ENCODE measurements at places on chromosomes 1 and 21.

DNA sequence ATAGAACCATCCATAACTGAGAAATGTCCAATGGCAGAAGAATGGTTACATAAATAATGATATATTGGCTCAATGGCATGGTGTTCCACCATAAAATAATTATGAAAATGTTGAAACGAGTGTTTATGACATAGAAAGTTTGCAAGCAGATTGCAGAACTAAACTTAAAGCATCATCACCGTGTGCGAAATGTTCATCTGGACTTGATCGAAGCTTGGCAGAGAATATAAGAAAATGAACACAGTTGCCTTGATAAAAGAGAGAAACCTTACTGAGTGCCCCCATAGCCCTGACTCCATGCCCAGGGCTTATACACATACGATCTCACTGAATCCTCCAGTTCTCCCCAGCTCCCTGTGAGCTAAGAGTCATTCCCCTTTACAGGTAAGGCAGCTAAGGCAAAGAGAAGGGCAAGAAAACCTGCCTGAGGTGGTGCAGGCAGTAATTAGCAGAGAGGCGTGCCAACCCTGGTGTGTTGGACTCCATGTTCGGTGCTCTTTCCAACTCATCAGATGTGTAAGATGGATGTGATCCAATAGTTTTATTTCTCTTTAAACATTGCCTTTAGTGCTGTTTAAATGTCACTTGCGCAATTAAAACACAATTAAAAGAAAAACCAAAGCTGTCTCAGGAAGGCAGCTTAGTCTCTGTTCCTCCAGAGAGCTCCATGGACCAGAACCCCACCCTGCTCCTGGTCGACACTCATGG lies 21.8 kb upstream of the SPOCD1 start:
- no peak for DNase-seq

DNA sequence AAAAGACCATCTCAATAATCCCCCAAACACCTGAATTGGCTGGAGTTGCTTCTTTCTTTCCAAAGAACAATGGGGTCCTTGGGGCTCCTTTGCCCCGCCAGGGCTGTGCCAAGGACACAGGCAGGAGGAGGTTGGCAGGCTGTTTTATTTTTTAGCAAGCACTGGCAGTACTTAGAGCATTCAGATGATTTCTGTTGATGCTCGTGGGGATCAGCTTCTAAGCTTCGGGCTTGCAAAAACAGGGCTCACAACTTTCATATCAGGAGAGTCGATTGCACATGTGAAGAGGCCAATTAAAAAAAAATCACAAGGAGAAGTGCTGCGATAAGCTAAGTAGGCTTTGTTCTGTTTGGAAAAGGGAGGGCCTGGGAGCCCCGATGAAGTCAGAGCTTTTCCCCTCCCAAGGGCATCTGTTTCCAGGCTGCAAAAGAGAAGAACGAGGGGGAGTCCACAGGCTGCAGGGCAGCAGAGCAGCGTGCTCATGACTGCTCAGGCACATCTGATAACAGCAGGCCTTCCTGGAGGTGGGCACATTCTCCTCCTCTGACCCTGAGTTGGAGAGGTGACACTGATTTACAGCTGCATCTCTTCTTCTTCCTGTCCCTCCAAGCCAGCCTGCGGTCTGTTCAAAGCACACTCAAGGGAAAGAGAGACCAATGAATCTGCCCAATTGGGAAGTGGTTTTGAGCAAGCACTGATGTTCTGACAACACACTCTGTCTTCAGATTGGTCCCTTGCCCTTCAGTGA lies 27.3 kb upstream of the BCAR3 start:
- DNase-seq: no peak

DNA sequence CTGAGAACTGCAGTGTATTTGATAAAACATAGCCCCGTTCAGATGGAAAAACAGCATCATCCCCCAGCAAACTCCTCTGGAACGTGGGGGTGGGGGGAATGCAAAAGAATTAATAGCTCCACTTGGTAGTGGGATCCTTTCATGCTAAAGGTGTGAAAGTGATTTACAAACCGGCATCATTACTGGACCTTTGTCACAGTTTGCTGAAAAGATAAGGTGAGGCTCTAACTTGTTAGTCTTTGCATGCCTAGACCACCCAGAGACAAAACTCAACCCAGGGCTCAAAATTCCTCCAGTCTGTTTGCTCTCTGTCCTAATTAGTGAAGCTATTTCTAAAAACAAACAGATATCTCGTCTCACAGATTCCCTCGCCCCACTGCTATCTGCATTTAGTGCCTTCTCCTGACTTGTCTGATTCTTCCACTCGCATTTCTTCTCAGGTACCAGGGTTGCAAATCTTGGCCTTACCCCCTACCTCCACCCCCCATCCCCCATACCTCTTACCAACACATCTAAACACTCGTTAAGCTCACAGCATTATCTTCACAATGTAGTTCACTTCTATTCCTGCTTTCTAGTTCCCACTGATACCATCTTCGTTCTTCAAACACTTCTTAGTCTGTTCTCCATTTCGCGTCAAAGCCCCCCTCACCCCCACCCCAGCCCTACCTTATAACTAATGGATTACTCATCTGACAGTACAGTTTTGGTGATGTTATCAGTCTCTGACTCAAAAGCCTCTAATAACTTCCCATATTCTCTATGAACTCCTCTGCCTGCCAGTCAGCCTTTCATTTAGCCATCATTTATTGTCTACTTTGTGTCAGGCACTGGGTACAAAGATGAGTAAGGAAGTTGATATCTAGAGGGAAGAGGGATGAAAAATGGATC lies 11.8 kb downstream of the IER5 start:
- no peak for DNase-seq

GRCh38 chr1:109112056-109112651 lies 1.8 kb upstream of the ELAPOR1 start:
- DNase-seq: no peak

GRCh38 chr1:3207217-3207848 lies 138.3 kb downstream of the PRDM16 start:
- no peak for DNase-seq

DNA sequence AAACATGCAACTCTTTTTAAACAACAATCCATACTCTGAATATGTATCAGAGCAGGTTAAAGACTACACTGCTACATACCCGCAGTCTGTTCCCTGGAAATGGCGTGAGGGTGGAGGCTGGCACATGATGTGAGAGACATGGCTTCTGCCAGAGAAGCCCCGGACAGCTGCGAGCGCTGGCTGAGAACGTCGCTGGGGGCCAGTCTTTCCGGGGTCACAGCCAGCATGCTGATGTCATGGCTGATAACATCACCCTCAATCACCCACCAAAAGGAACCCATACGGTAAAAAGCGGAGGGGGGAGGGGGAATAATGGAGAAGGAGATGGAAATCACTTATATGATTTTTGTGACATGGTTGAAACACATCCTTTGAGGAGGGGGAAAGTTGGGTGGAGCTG lies 29.1 kb downstream of the C1orf198 start:
- no peak for DNase-seq

GRCh38 chr1:87916965-87917364 lies 588.3 kb downstream of the LMO4 start:
- no peak for DNase-seq

GRCh38 chr1:224159541-224159940 lies 23.5 kb upstream of the DEGS1 start:
- DNase-seq: no peak

GRCh38 chr1:16992102-16992501 lies 11.7 kb upstream of the MFAP2 start:
- DNase-seq: no peak

DNA sequence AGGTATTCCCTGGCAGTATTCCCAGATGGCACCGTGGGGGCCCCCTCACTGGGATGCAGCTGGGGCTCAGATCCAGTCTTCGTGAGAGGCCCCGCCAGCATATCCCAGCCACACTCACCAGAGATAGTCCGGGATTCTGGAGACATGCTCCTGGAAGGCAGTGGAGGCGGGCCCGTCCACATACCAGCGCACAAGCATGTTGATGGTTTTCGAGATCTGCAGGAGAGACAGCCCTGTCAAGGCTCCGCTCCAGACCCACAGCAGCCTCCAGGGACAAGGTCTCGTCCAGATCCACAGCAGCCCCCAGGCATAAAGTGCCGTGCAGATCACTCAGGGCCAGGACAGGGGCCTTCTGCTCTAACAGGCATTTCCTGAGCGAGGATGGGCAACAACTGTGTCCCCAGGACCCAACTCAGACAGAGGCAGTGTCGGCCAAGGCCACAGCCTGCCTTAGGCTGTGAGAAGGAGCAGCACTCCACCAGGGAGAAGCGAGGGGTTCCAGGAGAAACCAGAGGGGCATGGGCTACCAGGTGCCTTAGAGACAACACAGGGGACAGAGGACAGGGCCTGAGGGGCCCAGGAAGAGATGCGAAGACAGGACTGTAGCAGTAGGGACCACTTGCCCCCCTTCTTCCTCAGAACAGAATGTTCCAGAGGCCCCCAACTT lies 14.8 kb downstream of the LSS start:
- DNase-seq: no peak

DNA sequence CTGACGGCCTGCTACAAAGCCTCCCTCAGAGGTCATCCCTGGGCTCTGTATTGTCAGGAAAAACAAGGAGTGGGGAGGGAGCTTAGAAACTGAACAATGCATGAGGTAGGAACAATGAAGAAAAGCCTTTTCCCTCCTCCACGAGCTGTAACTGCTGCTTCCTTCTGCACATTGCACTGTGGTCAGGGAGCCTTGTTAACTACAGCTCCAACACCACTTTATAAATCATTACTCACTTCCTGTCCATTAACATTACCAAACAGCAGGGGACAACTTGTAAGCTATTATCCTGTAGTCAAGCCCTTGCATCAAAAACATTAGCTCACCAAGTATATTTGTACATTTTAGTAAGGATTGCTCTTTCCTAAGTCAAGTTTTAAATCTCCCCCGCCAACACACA lies 336.0 kb upstream of the NR5A2 start:
- DNase-seq: no peak

- no peak for DNase-seq
These were observed 50.5 kb downstream of the ZFYVE9 start for GRCh38 chr1:52192436-52192835.

- DNase-seq: no peak
These were observed 1.3 kb downstream of the JAM2 start for GRCh38 chr21:25640202-25640942.

DNA sequence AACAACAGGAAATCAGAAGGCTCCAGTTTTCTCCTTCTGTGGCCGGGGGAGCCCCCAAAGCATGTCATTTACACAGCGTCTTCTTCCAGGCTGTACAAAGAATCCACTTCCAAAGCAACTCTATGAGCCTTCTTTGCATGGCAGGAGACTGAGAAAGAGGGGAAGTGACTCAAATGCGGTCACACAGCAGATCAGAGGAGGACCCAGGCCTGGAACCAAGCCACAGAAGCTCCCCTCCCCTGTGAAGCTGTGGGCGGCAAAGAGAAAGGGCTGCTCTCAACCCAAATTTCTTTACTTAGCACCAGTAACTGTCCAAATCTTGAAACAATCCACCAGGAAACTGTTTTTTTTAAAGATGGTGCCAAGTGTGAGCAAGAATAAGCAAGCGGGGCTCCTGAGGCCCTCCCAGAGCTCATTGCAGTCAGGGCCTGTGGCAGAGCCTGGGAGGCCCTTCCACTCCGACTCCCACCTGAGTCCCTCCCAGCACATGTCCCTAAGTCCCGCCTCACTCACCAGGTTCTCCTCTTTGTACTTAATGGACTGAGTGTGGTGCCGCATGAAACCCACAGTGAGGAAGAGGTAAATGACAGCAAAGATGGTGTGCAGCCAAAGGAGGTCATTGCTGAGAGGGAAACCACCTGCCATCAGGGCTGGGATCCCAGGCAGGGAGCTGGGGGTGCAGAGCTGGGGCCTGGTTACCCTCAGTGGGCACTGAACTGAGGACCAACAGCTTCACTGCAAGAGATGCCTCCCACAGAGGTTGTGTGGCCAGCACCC lies 15.9 kb downstream of the TMEM63A start:
- DNase-seq: peak; percentile 71

GRCh38 chr1:89578946-89579684 lies 53.8 kb upstream of the LRRC8C start:
- DNase-seq: no peak

- peak; percentile 74 for DNase-seq
These were observed 6.5 kb upstream of the C1orf146 start for GRCh38 chr1:92211166-92211565.

GRCh38 chr21:42374864-42375499 lies 8.6 kb upstream of the TFF1 start:
- no peak for DNase-seq

GRCh38 chr21:39527664-39528381 lies 76.1 kb downstream of the SH3BGR start:
- no peak for DNase-seq

- peak; percentile 56 for DNase-seq
These were observed 5.8 kb upstream of the LAMC2 start for GRCh38 chr1:183180218-183180617.

GRCh38 chr1:46689356-46689755 lies 17.7 kb downstream of the TEX38 start:
- DNase-seq: no peak

GRCh38 chr21:39818557-39818956 lies 48.7 kb upstream of the PCP4 start:
- no peak for DNase-seq

DNA sequence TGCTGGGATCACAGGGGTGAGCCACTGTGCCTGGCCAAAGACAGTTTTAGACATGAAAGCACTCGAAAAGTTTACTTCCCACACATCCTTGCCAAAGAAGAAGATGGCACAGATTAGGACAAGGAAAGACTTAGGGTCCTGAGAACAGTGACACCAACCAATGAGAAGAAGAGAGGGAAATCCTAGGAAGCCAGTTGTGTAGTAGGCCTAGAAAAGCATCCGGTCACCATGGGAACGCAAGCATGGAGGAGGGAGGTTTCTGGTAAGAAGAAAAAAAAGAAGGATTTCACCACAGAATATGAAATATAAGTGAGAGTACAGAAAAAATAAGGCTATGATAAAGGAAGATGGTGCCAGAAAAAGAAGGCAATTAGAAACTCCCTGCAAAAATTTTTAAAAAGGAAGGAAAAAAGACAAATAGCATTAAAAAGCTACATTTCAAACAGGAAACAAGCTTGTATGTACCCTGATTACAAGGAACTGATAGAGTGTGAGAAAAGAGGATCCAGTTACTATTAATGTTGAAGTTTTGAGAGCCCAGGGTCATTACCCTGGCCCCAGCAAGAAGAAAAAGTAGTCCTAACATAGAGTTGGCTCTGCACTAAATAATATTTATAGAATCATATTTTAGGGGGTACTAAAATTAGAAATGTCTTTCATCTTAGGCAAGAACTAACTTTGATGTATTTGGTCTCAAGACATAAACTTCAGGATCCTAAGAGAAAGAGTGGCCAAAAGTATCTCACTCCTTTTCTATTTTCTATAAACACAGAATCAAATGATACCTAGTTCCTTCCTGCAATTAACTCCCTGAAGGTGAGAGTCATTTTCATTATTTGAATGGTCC lies 16.1 kb downstream of the DIPK1A start:
- DNase-seq: no peak

DNA sequence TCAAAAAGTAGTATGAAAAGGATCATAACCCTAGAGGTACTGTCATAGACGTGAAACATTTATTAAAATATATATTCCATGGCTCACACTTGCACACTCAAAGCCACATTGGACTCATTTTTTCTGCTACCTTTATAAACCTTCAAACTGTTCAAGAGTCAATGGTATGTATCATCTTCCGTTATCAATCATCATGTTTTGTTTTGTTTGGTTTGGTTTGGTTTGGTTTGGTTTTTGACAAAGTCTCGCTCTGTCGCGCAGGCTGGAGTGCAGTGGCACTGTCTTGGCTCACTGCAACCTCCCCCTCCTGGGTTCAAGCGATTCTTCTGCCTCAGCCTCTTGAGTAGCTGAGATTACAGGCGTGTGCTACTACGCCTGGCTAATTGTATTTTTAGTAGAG lies 1.8 kb downstream of the IFNAR2 start:
- no peak for DNase-seq

GRCh38 chr1:5818755-5819154 lies 173.5 kb downstream of the NPHP4 start:
- DNase-seq: no peak

- DNase-seq: no peak
These were observed 21.4 kb upstream of the BLACAT1 start for GRCh38 chr1:205477121-205477758.

All from hepatic stellate cell (primary cell).